ENCODE measurements at places on chromosomes 2 and 18.

DNA sequence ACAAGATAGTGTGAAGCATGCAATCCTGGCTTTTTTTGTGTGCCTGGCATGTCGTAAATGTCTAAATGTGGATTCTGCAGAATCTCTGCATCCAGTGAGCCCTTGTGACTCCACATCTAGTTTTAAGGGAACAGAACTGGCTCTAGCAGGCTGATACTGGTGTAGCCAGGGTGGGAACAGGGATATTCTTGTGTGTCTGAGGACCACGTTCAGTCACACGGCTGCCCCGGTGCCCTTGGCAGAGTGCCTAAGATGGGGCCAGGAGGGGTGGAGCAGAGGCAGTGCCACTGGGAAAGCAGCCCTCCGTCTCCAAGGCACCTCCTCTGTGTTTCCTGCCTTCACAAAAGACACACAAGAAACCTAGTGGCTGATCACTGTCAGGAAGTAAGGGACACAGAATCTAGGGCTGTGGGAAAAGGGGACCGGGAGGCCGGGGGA, 91.5 kb upstream of the PARD3B start:
- DNase-seq, result no peak

DNA sequence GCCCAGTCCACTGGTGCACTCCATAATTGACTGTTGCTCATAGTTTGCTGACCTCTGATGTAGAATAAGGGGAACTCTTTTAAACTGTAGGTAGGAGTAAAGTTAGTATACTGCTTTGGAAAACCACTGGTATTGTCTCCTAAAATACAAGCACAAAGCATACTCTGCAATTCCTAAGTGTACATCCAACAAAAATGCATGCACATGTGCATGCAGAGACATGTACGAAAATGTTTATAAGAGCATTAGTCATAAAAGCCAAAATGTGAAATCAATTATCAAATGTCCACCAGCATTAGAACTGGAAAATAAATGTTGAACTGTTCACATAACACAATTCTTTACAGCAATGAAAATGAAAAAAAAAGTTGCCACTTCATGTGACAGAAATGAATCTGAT, 39.8 kb upstream of the DDX18 start:
- DNase-seq, result no peak

DNA sequence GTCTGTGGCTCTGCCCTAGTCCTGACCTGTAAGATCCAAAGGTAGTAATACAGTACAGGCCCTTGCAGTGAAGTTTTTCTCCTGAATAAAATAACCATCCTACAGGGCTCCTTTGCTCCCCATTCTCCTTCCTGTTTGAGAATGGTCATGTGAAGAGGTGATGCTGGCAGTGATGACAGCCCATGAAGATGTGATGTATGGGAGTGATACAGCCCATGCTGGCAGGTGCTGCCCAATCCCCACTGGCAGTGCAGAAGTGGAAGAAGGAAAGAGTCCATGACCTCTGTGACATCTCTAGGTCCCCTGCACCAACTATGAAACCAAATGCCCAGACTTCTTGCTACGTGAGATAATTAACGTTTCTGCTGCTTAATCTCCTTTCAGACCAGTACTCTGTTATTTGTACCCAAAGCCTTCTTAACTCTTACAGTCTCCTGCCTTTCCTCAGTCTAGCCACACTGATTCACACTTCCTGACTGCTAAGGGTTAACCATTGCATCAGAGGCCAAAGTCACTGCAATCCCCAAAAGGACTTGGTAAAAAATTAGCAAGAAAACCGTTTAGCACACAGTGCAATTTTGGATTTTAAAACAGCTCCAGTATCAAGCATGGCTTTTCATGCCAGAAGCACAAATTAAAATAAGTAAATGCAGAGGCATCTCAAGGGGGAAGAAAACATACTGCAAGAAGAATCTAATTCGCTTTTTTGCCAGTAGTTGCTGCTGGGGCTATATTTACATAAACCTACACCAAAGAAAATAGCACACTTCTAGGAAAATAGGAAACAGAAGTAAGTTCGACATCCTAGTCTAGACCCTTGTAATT, 98.0 kb downstream of the STK39 start:
- DNase-seq, result no peak

GRCh38 chr2:210551001-210551400, 5.4 kb upstream of the CPS1 start:
- DNase-seq, result no peak

GRCh38 chr2:200812122-200813022, 662 bp downstream of the BZW1 start:
- DNase-seq, result peak; percentile 17

GRCh38 chr2:148258124-148258523, 237.2 kb downstream of the MBD5 start:
- DNase-seq, result no peak

DNA sequence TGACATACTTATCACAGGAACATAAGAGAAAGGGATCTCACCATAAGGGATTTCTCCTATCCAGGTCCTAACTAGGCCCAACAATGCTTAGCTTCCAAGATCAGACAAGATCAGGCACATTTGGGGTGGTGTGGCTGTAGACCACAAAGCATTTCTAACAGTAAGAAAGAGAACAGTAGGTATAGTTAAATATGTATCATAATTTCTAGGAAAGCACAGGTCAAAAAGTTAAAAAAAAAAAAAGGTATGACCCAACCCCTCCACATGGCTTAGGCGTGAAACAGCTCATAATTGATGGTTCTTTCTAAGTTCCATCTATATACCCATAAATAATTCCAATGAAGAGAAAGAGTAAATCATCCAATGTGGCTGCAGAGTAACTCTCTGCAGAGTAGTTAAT, 6.9 kb downstream of the PRKD3 start:
- DNase-seq, result no peak

DNA sequence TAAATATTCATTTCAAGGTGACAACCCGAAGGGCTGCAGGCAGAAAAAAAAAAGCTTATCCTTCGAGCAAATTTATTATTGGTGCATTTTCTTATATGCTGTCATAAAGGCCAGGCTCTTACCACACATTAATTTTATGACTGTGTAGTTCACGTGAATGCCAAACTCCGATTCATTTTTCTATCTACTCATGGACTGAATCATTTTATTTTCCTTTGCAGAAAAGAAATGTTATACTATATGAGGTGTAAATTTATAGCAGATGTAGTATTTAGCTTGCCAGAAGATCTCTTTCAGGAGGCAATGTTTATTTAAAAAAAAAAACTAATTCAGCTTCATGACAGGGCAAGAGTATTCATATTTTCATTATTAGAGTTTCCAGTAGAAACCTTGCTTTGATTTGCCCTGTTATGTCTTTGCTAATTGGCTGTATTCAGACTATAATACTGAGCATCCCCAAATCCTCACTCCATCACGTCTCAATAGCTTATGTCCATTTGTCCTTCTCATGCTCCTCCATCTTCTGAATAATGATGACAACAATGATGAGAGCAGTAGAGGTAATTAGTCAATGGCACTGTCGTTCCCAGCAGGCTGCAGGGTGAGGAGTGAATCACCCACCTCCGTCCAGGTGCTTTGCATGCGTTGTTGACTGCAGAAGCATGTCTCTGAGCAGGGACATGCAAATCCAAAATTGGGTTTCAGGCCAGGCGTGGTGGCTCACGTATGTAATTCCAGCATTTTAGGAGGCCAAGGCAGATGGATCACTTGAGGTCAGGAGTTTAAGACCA, 101.1 kb upstream of the RAB12 start:
- DNase-seq, result no peak
